ENCODE measurements at places on chromosomes 12 and 14.

DNA sequence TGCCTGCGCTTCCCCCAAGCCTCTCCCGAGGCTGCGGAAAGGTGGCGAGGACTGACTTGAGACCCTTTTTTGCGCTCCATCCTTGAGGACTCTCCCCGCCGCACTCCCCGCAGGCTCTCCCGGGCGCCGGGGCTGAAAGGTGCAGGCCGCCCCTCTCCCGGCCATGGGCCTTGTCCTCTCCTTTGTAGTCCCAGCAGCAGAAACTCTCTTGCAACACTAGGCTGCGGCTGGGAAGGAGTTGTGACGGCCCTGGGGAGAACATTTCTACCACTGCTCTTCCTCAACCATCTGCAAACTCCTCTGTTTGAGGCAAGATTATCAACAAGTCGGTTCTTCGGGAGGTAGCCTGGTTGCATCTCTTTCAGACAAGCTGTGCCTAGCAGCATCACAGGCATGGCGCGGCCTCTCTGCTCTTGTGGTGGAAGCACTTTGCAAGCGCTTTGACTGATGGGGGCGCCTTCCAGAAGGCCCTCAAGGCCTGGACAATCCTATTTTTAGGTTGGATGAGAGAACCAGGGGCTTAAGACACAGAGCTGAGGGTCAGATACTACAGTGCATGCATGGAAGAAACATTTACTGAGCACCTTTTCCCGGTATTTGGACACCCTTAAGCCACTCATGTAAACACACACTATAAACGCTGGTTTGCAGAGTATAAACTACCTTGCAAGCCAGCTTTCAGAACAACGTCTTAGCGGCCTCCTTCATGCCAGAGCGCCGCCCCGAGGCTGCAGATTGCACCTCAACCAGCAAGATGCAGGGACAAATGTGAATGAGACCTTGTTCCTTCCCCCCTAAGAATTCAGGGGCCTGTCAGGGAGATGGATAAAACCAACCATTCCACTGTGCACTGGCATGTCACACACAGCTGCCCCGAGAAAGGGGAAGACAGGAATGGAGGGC is 1.2 kb upstream of the PRIMA1 start:
- no peak for DNase-seq

GRCh38 chr14:93958567-93959238 is 17.7 kb downstream of the ASB2 start:
- no peak for DNase-seq

- DNase-seq: no peak
Measured at GRCh38 chr14:104307627-104308401, 169.4 kb downstream of the KIF26A start.

- peak; percentile 19 for DNase-seq
Measured at GRCh38 chr12:49684310-49684854, 22.8 kb downstream of the FMNL3 start.

GRCh38 chr12:100110276-100110675 is 32.4 kb downstream of the BLTP3B start:
- no peak for DNase-seq

GRCh38 chr12:64122995-64123394 is 99.1 kb downstream of the KICS2 start:
- DNase-seq: no peak

DNA sequence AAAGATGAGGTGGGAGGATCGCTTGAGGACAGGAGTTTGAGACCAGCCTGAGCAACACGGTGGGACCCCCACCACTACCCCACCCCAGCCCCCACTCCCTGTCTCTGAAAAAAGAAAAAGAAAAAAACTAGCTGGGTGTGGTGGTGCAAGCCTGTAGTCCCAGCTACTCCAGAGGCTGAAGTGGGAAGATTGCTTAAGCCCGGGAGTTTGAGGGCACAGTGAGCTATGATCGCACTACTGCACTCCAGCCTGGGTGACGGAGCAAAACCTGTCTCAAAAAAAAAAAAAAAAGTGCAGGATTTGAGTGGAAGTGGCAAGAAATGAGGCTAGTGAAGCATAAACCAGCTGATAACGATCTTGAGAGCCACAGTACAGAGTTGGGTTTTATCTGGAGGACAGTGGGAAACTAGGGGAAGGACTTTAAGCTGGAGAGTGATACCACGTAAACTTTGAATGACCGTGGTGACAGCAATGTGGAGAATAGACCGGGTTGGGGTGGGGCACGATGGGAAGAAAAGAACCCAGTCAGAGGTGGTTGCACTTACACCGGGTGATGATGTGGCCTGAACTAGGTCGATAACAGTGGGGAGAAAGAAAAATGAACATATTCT is 85.3 kb downstream of the TMEM260 start:
- DNase-seq: no peak

DNA sequence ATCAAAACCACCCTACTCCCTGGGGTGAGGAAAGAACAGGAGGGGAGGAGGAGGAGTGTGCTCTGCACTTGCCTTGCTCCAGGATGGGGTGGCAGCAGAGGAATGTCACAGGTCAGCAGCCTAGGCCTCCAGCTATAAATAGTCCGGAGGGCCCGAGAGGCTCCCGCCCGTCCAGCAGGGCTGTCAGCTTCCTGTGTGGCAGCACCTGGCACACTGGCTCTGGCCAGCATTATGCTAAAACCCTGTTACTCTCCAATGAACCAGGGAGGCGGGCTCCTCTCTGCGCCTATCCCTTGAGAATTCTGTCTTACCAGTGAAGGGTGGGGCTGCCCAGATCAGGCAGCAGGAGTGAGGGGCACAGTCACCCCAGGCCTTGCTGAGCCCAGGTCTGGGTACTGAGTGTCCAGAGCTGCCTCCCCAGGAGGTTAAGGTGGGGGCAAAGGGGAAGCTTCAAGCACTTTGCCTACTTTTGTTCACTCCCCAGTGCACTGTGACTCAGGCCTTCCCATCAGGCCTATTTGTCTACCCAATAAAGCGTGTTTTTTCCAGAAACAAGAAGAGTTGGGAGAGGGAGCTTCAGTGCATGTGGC is 1.2 kb upstream of the COX14 start:
- peak; percentile 47 for DNase-seq

DNA sequence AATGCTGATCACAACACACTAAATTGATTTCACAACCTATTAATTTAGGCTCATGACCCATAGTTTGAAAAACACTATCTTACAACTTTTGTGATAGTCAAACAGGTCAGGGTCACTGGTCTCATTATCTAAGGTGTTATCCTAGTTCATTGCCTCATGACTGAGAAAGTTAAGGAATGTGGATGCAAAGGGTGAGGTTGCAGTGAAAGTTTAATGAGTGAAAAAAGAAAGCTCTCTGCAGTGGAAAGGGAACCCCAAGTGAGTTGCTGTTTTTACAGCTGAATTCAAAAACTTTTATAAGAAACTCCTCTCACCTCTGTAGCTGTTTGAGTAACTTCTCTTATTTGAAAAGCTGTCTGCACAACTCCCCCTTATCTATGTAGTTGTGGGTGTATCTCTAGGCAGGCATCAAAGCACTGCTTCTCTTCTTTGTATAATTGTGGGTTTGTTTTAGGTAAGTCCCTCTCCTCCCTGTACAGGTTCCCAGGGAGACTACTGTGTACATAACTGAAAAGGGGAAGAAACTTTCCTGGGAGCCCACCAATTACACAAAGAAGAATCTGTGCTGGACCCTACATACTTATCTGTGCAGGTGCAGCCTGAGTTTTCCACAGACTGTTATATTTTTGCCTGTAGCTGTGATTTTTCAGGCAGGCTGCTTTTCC is 18.9 kb downstream of the DNAL1 start:
- no peak for DNase-seq

DNA sequence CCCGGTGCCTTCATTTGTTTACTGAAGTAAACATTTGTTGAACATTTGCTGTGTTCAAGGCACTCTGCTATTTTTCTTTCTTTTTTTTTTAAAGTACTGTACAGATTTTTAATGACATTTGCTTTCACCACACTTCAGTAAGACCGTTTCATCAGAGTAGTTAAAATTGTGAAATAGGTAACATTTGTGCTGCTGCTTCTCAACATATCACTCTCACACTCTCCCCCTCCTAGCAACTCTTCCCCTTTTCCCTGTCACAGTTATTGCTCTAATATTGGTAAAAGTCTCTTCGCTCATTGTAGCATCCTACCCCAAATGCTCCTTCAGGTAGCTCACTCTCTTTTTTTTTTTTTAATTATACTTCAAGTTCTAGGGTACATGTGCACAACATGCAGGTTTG is 49.6 kb downstream of the SRGAP1 start:
- DNase-seq: peak; percentile 40

DNA sequence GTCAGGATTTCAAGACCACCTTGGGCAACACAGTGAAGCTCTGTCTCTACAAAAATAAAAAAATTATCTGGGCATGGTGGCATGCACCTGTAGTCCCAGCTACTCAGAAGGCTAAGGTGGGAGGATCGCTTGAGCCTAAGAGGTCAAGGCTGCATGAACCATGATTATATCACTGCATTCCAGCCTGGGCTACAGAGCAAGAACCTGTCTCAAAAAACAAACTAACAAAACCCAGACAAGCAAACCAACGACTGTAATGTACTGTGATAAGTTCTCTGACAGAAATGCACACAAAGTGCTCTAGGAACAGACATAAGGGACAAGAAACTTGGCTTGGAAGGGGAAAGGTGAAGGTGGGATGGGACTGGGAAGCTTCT is 22.4 kb downstream of the ENTPD5 start:
- DNase-seq: no peak

DNA sequence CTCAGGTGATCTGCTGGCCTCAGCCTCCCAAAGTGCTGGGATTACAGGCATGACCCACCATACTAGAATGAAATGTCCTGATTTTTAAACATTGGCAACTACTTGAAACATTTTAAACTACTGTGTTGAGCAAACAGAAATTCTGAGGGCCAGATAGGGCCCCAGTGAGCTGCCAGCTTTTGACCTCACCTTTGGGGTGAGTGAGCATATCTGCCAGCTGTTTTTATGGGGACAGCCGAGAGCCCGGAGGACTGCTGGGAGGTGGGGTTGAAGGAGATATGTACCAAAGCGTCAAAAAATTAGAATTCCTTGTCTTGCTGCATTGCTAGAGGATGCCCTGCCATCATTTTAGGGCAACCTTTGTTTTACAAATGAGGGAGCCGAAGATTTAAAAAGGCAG is 2.7 kb downstream of the GSTZ1 start:
- DNase-seq: no peak

DNA sequence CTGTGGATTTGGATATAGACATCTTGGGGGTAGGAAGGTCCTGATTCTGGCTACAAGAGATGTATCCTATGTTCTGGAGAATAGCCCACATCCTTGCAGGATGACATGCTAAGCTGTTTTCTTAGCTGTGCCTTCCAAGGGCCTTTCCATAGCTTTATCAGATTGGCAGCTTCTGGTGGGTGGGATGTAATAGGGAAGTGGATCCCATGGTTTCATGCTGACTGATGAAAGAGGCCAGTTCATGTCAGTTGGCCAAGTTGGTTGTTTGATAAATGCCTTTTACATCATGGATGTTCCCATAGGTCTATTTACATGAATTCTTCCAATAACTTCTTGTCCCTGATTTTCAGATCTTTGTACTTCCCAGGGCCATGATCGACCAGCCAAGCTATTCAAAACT is 169.1 kb upstream of the RMST start:
- DNase-seq: no peak

- no peak for DNase-seq
Measured at GRCh38 chr12:20210621-20211215, 157.6 kb upstream of the PDE3A start.

DNA sequence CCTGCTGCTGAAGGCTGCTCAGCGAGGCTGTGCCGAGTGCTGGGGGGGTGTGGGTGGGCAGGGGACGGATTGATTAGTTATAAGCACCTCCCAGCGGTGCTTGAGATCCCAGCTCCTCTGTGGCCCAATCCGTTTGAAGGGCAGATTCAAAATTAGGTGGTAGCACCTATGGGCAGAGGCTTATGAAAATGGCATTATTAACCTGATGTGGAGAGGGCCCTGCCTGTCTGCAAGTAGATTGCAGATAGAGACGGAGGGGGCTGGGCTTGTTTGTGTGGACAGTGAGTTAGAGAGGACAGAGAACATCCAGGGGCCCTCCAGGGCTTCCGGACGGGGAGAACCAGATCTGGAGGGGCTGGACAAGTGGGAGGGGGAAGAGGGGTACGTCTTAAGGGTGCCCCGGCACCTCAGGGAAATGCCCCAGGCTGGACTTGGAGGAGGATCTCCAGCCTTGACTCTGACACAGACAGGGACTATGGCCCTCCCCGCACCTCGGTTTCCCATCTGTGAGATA is at the start of gene RTL1:
TSS of gene RTL1 (minus strand) at position 51 of the 514 bp plus-strand sequence. CDS start 18,934 bp downstream, outside the sequence.
- no peak for DNase-seq

GRCh38 chr14:54629183-54629582 is 62.3 kb downstream of the SAMD4A start:
- no peak for DNase-seq

DNA sequence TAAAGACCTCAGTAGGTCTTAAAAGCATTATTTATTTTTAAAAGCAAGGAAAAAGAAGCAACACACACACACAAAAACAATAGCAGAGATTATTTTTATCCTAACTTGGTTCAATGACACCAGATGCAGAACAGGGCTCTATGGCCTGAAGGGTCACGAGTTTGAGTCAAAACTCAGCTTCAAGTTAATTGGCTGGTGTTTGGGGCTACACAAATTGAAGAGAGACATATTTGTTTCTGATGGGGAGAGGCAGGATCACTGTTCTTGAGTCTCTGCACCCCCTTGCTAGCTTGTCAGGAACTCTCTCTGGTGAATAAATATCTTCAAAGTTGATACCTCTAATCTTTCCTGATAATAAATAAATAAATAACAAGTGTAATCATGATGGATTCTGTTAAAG is 466.1 kb downstream of the PRKD1 start:
- DNase-seq: no peak

GRCh38 chr12:6088921-6089747 is 35.3 kb downstream of the VWF start:
- no peak for DNase-seq

DNA sequence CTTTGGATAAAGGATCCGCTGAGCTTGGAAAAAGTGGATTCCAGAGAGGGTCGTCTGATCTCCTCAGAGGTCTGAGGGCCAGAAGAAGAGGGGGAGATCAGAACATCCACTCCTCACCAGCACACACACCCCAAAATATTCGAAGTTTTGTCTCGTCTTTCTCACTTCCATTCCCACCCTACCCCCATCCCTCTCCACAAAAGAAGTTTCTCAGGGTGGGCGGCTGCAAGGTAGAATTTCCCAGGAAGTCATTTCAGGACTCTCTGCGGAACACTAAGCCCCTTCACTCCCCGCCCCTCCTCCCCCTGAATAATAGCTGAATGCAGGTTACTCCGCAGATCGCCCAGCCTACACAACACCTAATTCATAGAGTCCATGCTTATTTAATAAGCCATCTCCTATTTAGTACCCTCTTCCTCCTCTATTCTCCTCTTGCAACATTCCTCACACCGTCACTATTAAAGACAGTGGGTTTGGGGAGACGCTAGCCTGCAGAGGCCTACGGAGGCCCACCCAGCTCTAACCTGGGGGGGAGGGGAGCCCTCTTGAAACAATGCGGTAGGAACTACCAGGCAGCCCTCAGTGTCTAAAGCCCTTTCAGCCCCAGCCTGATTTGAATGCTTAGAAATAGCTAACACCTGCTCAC is 649 bp upstream of the SALL2 start:
- no peak for DNase-seq

- no peak for DNase-seq
Measured at GRCh38 chr12:8989413-8989812, at the start of gene KLRG1. Gene KLRG1, plus strand, starts transcription at chr12:8989546. Its CDS starts 90 bp downstream, at chr12:8989636.
